ENCODE measurements at places on chromosomes 5 and 9. TPM values are rescaled to one million over a fixed set of nuclear protein-coding genes. Genes with fewer than 3 reads are reported as not detected.

The QRFP gene
- total RNA-seq: not detected

- no peak for DNase-seq
These were observed 2.3 kb downstream of the RXFP3 start for GRCh38 chr5:33938507-33938796.

DNA sequence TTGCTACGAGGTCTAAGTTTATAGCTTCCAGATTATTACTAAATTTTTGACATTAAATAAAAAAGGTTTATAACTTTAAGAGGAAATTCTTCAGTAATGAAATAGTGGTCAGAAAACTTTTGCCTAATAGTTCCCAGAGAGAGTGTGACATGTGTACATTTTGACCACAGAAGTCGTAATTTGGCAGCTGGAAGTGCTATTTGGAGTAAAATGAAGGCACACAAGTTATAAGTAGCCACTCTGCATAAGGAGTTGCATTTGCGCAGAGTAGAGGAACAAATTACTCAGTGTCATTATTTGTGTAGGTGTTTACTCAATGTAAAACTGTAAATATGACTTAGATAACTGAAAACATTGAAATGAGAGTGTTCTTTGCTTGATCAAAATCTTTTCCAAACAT, 408.4 kb downstream of the CCDC171 start:
- DNase-seq: no peak

DNA sequence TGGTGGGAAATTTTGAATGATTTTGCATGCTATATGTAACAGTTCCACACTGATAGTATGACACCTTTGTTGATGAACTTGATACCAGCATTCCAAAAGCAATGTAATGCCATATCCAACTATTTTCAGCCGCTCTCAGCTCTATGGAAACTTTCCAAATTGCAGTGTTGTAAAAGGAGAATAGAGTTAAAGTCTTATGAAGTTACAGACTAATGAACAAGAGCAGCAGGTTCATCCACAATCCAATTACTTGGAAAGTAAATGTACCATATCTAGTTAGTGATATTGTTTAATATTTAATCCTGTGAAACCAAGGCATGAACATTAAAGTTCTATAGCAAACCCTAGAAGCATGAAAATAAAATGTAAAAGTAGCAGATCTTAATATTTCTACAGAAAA, 418.2 kb downstream of the TUSC1 start:
- no peak for DNase-seq

DNA sequence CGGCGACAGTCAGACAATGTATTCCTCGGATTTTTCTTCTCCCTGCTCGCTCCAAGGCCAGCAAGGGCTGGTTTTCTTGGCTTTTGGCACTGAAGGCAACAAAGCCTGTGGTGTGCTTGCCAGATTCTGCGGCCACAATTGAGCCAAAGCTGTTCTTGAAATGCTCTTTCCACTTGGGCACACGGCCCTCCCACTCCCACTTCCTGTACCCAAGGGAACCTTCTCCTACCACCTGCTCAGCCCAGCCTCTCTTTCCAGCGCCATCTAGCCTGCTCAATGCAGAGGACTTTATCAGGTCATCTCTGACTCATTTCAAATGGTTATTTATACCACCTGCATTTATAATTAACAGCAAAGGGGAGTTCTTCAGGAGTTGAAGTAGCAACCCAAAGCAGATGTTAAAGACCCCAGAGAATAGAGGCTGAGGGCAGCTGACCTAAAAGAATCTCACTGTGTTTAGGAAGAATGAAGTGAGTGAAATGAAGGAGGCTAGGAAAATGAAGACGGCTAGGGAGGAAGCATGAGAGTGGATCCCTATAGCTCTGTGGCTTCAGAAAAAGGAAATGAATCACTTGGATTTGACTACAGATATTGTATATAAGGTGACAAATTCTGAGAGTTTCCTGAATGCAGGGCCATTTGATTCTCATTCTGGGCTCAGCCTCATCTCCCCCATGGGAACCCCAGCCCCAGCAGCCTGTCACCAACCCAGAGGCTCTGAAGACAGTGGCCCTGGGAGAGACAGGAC, 439.0 kb downstream of the ENC1 start:
- DNase-seq: no peak

Data from activated naive CD4-positive, alpha-beta T cell treated with anti-CD3 and anti-CD28 coated beads for 36 hours (primary cell).